Left lobe of liver (tissue), 2 donors: ENCODE measurements at places on chromosomes 6 and 20. TPM values are rescaled to one million over a fixed set of nuclear protein-coding genes. Genes with fewer than 3 reads are reported as not detected.
A peak's percentile ranks its signal among the peaks of the same experiment; 100 is the strongest.

RBBP8NL gene
- total RNA-seq = not detected

CST4 gene
- not detected for total RNA-seq

B3GALT4 gene
- total RNA-seq = 1.2 TPM

DNA sequence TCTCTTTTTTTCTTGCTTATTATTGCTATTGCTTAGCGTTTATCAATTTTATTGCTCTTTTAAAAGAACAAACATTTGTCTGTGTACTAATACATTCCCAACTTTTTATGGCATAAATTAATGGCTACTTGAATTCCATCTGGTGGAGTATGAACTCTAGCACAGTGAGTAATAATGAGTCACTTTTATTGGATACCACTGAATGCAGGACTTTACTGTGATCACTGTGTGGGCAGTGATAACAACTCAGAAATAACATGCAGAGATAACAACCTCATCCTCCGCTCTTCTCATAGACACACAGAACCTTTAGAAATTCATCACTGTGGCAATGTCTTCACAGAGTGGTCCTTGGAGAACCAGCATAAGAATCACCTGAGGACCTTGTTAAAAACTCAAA lies 174.9 kb upstream of the PRND start:
- DNase-seq = no peak

DNA sequence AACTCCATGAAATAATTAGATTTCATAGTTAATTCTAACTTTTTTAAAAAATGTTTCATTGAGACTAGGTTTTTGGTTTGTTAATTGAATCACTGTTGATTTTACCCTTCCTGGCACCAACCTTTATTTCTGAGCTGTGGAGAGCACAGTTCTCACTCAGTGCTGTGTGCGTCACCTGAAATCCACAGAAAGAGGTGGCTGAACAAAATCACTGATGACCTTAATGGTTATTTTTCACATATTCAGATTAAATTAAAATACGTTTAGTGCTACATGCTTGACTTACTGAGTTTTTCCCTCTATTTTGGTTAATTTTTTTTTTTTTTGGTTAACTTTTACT lies 89.4 kb downstream of the SLC16A10 start:
- no peak for DNase-seq

DNA sequence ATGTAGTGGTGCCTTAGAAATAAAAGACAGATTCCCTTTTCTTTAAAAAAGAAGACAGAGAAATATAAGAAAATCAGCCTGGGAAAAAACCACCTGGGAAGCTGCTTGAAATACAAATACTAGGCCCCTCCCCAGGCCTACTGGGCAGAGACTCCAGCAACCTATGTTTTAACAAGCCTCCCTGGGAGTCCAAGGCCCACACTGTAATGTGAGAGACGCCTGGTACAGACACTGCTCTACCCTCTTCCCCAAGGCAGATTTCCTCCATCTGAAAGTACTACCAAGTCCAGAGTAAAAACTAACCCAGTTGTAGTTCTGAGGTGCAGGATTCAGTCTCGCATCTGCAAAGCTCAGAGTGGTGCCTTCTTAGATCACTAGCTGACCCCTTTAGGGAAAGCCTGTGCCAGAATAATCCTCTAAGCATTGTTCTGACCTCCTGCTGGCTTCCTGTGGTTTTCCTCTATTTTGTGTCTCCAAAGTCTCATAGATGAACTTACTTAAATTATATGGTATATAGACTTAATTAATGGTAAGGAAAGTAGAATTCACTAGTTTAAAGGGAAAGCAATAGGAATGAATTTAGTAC lies 270.2 kb upstream of the SLC35B3 start:
- DNase-seq = no peak

GRCh38 chr20:10673176-10673841 lies 490 bp downstream of the JAG1 start:
- peak; percentile 57 for DNase-seq

DNA sequence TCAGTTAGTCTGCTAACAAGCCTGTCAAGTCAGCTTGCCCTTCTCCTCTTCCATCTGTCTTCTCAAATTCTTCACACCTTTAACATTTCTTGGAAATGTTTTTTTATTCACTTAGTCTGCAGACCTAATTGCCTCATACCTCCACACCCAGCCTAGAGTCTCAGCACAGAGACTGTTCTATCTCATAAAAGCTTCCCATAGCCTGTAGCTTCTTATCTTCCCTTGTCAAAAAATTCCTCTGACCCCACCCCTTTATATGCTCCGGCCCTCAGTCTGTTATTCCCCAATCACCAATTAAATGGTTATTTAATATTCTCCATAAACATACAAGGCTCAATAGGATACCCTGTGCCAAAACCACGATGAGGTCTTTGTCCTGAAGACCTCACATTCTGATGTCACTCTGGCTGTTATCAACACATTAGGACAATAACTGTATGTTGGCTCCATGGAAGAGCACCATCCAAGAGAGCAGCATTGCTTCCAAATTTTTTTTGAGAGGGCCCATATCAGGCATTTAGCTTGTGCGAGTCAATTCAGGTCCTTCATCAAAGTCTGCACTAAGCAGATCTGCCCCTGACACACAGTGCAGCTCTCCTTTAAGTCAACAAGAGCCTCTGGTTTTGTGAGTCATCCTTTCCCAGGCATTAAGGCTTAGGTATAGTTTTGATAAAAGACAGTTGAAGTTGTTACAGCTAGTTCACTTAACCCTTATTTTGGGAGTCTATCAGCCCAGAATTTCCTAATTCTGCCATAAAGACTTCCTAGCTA lies 83.2 kb upstream of the TBX18 start:
- no peak for DNase-seq
